ENCODE measurements at places on chromosomes 11 and 22.

DNA sequence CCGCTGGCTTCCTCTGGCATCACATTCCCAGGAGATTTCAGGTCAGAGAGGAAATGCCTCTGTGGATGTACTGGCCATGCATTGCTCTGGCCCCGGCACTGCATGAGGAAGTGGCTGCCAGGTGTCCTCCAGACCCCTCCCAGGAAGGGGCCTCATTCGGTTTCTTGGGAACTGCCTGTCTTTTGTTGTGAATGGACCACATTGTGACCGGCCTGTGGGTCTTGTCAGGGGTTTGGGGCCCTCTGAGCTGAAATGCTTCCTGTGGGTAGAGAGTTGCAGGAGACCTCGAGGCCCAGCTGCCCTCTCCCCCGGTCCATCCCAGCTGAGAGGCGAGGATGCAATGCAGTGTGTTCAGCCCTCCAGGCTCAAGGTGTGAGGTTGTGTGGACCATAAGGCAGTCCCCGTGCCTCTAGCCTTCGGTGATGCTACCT is 18.8 kb upstream of the ST3GAL4 start:
- DNase-seq = no peak

GRCh38 chr11:63764340-63764678 is 4.3 kb downstream of the ZFTA start:
- no peak for DNase-seq

- DNase-seq = no peak
Measured at GRCh38 chr11:70138403-70138802, 60.3 kb downstream of the ANO1 start.

DNA sequence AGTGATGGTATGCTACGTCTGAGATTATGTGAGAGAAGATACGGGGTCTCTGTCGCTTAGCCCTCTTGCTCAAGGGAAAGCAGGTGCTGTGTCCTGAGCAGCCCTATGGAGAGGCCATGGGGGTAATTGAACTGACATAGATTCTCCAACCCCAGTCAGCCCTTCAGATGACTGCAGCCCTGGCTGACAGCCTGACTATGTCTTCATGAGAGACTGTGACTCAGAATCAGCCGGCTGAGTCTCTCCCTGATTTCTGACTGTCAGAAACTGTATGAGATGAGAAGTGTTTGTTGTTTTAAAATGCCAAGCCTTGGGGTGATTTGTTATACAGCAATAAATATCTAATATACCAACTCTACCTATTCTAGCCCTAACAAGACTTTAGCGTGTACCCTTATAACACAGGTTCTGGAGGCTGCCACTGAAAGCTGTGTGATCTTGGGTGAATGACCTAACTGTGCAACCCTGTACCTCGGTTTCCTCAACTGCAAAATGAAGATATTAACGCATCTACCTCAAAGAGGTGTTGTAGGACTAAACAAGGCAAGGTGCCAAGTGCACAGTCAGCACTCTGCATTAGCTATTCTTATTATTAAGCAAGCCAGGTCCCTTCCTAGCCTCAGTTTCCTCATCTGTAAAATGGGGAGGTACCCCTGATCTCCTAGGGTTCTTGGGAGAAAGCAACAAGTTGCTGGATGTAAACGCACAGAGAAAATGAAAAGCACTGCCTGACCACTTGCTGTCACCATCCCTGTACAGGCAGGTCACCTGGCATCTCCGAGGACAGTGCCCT is 24.9 kb downstream of the SLC43A1 start:
- DNase-seq = no peak

DNA sequence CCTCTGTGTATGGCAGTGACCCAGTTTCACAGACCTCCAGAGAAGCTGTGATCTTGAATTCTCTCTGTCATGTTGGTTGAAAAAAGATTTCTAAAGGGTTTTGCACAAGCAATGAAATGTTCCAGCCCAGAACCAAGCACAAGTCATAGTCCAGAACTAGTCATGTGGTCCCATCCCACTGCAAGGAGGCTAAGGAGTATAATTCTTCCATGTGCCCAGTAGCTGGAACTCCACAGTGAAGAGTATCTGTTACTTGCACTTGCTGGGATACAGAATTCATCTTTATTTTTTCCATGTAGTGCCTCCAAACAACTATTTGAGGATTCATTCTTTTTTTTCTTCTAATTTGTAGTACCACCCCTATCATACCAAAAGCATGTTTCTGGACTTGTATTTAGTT is 9.9 kb upstream of the MMP8 start:
- no peak for DNase-seq

GRCh38 chr11:118282606-118283005 is 18.5 kb upstream of the MPZL2 start:
- no peak for DNase-seq

DNA sequence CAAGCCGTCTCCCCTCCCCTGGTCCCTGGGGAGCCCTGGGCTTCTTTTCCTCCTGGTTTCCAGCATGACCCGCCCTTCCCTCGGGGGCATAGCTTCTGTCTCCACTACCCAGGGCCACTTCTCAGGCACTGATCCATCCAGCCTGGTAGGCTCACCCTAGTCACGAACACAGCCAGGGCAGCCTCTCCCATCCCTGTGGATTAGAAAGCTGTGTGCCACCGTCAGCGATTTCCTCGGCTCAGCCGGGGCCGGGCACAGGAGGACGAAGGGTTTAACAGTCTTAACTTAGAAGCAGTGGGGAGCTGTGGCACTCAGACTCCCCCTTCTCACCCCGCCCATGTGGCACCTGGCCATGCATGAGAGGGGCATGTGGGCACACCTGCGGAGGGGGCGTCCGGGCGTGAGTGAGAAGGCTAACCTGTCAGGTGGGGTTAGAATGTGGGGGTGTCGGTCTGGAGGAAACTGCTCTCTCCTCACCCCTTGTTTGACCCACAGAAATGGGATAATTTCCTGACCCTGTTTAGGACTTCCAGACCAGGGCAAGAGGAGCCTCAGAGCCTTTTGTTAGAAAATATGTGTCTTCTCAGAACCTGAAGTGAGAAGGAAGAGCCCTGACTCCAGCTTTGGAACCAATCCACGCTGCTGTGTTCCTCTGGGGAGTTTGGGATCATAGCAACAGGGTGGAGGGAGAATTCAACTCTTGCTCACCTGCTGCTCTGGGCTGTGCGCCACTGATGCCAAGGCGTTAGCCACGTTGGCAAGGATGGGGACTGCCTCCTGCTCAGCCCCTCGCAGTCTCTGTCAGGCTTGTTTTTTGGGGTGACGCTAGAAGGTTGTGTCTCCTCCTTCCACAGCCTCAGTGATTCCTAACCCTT is 14.6 kb downstream of the GLB1L2 start:
- no peak for DNase-seq

- no peak for DNase-seq
Measured at GRCh38 chr11:119015054-119015611, 3.0 kb downstream of the RPS25 start.

Data from AG04449 (cell line).